ENCODE measurements at places on chromosomes 2 and 18.

DNA sequence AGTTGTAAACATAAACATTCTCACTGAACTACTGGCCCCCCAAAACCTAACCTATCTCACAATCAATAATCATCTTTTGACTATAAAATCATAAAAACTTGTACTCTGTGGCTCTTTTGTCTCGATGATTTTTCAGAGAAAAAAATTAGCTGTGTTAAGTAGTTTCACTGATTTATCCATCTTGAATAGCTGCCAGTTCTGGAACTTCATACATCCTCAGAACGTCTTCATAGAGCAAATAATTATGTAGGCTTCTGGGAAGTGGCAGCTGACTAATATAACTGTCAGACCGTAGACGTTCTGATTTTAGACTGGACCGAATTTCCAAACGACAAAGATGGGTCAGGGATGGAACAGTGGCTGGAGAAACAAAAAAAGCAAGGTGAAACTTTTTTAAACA is 97.3 kb upstream of the CHAC2 start:
- DNase-seq = no peak

- DNase-seq = no peak
Measured at GRCh38 chr2:169258045-169258601, 104.2 kb downstream of the LRP2 start.

- DNase-seq = no peak
Measured at GRCh38 chr2:1617425-1618021, 126.8 kb downstream of the PXDN start.

DNA sequence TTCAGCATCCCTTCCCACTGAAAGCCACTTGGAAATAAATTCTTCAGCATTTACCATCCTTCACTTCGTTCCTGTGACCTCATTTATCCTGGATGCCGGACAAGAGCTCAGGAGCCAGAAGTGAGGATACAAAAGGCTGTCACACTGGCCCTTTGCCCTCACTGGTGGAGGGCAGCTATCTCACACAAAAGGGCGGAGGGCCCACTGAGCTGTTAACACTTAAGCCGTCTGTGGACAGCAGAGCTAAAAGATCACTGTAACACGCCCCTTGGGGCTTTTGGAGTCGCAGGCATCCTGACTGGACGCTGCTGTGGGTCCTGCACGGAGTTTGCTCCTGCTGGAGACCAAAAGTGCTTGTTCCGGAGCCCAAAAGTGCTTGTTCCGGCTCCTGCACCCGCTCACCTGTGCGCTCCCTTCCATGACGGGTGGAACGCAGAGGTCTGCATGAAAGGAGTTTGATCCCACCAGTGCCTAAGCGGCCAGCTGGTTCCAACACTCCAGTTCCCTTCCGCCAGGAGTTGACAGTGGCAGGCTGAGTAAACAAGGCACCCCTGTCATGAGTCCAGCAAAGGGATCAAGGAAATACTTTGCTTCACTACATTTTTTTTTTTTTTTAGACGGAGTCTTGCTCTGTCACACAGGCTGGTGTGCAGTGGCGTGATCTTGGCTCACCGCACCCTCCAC is 572.0 kb upstream of the LINC00305 start:
- DNase-seq = no peak

- no peak for DNase-seq
Measured at GRCh38 chr2:119078796-119079195, 79.8 kb downstream of the C1QL2 start.

DNA sequence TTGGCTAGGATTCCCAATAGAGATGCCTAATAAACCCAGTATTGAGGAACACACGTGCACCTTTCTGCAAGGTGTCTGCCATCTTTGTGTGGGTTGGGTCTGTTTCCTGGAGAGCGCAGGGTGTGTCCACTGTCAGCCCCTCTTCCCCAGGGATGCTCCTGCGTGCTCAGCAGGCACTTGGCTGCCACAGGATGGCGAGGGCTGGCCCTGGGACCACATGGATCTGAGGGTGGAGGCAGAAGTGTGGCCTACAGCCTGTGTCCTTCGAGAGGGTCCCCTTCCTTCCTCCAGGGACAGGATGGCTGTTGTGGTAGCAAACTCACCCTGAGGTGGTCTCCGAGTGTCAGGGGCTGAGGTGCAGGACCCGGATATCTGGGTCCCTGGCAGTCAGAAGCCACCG is 78.0 kb upstream of the PXDN start:
- DNase-seq = no peak

DNA sequence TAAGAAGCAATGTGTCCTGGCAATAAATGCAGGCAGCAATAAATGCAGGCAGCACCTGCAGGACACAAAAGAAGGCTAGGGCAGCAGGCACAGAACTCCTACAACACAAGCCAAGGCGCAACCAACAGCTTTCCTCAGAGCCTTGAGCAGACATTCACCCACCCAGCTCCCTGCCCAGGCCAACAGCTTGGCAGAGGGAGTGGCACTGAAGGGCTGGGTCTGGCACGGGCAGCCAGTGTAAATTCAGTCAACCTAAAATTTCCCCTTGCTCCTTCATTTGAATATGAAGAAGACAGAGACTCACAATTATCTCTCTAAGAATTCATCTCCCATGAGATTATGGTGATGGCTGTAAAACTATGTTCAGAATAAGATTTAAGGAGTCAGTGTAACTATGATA is 35.4 kb downstream of the AAK1 start:
- DNase-seq = no peak

GRCh38 chr18:36158266-36158867 is 28.7 kb downstream of the ELP2 start:
- no peak for DNase-seq

- DNase-seq = no peak
Measured at GRCh38 chr18:44033144-44033701, 647.5 kb upstream of the SETBP1 start.

DNA sequence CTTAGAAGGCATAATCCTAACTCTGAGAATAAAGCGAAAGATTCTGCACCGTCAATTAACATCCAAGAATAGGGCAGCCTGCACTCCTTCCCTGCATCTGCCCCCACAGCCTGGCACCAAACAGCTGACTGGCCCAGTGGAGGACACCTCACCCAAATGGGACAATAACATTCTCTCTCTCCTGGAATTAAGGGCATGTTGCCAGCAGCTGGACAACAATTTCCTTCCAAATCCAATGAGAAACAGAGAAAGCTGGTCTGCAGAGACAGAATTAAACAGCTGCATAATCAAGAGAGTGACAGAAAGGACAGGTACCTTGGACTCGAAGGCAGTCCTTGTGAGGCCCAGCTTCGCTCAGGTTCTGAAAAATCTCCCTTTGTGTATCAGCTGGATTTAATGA is 15.0 kb downstream of the COX7A2L start:
- DNase-seq = no peak

- DNase-seq = no peak
Measured at GRCh38 chr2:65390134-65390533, 42.3 kb downstream of the SPRED2 start.

DNA sequence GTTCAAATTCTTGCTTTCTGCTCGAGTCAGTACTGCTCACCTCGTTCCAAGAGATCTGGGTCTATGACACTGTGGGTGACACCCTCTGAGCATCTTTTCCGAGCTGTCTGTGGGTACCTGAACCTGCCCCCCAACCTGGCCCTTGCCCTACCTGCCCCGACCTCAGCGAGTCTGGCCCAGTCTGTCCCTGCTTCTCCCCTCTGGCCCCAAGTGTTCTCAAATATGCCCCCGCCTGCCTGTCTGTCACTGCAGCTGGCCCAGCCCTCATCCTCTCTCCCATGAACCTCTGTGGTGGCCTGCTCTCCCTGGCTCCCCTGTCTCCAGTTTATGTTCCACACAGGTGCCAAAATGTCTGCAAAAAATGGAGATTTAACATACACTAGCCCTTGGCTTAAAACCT is 11.8 kb downstream of the IL1R1 start:
- DNase-seq = no peak

DNA sequence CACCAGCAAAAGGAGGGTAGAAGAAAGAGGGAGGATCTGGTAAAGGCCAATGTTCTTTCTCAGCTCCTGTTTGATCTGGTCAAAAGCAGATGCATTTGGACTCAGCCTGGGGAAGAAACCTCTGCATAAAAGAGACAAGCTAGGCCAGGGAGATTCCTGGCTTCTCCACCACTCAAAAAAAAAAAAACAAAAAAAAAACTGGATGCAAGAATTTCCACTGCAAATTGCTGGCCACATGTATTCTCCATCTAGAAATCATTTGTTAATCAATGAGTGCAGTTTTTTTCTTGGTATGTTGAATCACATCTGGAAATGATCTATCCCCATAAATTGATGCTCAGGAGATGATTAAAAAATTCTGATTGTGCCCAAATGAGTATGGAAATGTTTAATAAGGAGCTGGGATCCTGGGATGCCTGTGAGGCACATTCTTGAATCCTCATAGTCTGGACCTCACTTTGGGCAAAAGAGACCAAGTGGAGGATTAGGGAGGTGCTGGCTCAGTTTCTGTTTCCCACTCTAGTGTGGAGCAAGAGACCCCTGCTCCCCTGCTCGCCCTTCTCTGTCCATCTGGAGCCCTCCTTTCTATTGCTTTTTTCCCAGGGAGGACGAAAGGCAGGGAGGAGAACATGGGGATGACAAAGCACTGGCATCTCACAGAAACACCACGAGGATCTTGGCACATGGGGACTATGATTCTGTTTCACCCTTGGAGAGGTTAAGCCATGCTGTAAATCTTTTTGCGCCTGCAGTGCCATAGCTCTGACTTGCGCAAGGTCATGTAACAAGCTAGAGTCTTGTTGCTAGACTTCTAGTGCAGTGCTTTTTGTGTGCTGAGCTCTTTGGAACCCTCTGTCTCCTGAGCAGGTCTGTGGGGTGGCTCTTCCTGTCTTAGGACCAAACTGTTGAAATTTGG is 57.6 kb downstream of the APOB start:
- no peak for DNase-seq

DNA sequence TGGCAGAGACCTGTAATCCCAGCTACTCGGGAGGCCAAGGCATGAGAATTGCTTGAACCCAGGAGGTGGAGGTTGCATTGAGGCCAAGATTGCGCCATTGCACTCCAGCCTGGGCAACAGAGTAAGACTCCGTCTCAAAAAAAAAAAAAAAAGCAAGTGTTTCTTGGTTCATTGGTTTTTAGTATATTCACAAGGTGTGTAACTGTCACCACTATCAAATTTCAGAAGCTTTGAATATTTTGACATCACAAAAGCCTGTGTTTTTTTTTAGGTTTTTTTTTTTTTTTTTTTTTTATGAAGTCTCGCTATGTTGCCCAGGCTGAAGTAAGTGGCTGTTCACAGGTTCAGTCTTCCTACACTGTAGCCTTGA is 16.7 kb downstream of the DDX1 start:
- no peak for DNase-seq

DNA sequence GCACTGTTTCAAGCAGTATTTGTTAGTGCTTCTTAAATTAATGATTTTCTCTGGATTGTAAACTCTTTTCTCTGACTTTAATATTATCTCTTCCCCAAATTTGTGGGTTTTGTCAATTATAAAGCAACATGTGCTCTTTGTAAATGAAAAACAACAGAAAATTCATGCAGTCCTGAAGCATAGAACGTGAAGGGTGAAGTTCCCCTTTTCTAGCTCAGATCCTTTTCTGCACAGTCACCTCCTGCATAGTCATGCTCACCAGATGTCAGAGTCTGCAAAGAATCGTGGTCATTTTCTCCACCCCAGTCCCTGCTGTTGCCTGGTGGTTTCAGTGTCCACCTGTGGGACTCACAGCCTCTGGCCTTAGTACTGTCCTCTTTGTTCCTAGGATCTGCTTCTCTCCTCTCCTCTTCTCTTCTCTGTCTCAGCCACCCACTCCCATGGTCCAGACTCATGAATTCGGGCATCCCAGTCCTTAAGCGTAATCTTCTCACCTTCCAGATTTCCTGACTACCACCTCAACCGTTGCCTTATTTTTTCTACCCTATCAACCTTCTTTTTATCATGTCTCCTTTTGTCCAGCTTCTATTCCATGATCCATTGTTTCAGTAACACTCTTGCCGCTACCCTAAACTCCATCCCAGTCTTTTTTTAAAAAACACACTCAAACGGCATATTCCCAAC is 229.1 kb downstream of the RTP5 start:
- no peak for DNase-seq

- DNase-seq = no peak
Measured at GRCh38 chr2:14140009-14140550, 492.4 kb upstream of the LRATD1 start.

All from stimulated activated effector memory CD8-positive, alpha-beta T cell treated with anti-CD3 and anti-CD28 coated beads, Interleukin-12 subunit alpha, Interleukin-12 subunit beta, amount 100 ng/mL, for 72 hours (primary cell).